ENCODE measurements at places on chromosomes 7 and 10.

DNA sequence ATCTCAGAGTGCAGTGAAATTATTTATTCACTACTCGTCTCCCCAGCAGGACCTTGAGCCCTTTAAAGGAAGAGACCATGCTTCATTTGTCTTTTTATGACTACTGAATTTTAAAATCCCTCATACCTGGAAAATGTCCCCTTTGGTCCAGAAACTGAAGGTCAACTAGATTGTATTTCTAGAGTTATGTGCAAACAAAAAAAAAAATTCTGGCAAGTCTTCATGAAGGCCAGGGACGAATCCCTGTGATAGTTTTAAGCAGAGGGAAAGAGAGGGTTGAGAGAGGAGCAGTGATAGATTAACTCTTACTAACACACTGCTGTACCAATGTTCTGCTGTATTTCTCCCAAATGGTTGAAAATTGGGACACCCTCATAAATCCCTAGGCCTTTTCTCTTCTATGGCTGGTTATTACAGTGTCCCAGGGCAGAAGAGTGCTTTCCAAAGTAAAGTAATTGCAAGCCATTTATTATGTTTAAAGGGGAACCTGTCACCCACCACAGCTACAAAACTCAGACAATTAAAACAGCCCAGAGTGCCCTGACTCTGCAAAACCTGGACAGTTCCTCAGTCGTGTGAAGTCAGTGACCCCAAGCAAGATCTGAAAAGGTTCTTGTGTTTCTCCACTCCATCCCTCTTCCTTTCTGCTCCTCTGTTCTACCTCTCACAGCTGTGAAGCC lies 182.8 kb upstream of the AOAH start:
- DNase-seq: no peak

DNA sequence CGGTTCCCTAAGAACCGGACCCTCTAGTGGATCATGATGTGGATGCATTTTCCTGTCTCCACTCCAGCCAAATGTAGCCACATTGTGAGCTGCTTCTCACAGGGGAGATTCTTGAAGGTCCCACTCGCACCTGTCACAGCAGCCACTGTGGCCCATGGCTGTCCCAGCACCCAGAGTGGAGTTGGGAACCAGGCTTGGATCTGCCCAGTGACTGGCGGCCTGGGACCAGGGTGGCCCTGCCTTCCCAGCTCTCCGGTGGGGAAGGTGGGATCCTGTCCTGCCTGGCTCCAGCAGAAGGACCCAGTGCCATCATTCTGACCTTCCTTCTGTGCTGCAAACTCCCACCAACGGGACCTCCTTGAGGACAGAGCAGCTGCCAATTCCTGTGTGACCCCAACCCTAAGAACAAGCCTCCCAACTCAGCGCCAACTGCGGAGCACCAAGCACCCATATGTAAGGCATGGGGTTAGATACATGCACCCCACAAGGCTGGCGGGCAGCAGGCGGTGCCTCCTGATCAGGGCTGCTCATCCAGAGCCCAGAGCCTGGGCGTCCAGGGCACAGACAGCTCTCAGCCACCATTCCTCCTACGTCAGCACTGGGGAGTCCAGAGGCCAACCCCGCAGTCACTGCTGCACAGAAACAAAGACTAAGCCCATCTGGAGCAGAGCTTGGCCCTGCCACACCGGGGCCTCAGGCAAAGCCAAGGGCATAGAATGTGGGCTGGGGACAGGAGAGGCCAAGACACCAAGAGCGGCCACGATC lies 28.8 kb downstream of the EBF3 start:
- no peak for DNase-seq

GRCh38 chr10:77801474-77802161 lies 124.9 kb downstream of the DLG5 start:
- peak; percentile 74 for DNase-seq

- no peak for DNase-seq
Observed at GRCh38 chr10:16401416-16401815, 35.4 kb upstream of the PTER start.

- DNase-seq: no peak
Observed at GRCh38 chr10:71782917-71783490, 9.7 kb upstream of the VSIR start.

GRCh38 chr10:43287056-43288007 lies 20.5 kb upstream of the RASGEF1A start:
- DNase-seq: no peak

DNA sequence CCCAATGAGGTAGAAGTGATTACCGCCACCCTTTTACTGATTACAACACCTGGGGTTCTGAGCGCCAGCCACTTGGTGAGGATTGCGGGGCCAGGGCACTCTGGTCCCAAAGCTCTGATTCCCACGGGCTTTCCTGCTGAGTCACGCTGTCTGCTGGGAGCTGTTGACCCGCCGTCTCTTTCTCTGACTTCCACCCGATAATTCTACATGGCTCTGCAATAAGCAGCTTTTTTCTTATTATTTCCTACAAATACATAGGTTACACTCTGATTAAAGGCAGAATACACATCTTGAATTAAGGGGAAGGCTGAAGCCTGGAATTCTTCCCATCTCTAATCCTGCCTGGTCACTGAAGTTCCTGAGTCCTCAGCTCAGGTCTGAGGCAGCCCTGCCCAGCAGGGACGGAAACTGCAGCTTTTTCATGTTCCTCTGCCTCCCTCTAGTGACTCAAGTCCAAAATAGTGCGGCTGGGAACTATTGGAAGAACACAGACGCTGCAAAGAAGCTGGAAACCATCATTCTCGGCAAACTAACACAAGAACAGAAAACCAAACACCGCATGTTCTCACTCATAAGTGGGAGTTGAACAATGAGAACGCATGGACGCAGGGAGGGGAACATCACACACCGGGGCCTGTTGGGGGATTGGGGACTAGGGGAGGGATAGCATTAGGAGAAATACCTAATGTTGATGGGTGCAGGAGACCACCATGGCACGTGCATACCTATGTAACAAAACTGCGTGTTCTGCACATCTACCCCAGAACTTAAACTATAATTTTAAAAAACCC lies 178.3 kb downstream of the PRKCQ start:
- no peak for DNase-seq

DNA sequence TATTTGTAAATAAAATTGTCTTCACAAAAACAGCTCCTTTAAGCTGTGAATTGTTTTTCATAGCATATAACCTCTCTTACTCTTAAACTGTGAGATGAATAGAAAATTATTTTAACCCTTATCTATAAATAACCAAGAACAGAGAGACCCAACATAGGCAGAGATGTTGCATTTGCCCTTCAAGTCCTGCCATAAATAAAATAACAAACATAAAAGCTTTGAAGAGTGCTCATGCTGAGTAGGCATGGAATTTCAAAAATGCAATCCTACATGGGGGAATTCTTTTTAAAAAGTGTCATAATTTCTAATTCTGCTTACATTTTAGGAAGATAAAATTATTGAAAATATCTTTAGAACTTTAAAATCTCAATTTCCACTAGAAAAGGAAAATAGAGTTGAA lies 124.1 kb upstream of the FERD3L start:
- no peak for DNase-seq

GRCh38 chr10:133276435-133277201 lies at the start of gene ADAM8:
Gene ADAM8, minus strand, starts transcription at chr10:133276868. Its CDS starts 51 bp downstream, at chr10:133276817.
- peak; percentile 64 for DNase-seq

DNA sequence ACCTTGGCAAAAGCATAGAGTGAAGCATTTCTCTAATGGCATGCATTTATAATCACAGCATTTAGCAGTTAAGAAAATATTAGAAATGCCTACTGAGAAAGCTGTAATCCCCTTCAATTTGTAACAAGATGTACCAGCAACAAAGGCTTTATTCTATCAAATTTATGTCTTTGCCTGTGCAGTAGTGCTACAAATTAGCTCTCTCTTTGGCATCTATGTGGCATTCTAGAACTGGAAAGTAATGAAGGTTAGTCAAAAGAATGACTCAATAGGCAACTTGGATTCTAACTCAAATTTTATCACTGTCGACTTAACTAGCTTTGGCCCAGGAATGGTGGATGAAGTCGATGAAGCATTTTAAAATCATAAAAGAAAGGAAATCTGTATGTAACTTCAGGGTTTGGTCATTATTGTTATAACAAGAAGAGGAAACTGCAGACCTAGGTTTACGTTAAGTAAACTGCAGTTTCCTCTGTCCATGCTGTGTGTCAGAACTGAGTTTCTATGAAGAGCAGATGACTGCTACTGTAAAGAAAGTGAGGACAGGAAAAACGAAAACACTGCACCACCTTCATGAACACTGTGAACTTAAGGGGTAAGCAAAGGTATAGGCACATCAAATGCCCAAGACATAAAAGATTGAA lies 140.0 kb downstream of the RAPGEF5 start:
- DNase-seq: no peak

DNA sequence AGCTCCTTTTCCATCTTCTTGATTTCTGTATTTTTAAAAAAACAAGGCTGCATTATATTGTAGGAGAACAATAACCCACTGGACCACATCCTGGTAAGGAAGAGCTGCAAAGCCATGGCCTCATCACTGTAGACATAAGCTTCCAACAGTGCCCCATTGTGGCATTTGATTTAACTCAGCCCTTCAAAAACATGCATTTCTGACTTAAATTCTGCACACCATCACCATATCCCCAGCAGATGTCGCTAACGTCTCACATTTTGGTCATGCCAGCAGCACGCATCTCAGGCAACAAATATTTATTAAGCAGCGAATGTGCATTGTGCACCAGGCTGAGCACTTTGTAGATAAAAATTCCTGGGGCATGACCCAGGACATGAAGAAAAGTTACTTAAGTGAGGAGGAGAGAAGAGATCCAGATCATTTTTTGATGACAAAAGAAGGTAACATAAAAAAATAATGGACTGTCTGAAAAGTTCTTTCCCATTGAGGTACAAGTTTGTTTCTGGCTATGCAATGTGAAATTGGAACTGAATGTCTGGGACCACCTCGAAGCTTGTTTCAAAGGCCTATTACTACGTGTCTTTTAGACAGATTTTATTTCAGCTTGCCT lies 164.6 kb upstream of the CDCA7L start:
- peak; percentile 15 for DNase-seq

DNA sequence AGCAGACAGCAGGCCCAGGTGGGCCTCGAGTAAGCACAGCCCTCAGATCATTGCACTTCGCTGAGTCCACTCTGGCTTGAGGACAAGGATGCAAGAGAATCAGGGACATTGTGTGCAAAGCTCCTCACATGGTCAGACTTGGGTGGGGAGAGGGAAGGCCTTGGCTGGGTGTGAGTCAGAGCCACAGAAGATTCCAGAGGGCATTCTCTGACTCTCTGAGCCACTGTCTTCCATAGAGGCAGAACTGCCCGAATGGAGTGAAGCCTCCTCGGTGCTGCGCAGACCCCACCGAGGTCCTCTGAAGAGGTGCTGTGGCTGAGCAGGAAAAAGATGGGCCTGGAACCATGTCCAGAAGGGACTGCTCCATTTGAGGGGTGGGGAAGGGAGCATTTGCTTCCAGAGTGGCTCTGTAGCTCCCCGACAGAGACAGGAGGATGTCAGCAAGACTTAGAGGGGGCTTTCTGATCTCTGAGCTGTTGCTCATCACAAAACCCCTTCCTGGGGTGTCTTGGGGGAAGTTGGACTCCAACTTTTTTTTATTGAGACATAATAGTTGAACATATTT lies 120.8 kb downstream of the PTPN20 start:
- no peak for DNase-seq

DNA sequence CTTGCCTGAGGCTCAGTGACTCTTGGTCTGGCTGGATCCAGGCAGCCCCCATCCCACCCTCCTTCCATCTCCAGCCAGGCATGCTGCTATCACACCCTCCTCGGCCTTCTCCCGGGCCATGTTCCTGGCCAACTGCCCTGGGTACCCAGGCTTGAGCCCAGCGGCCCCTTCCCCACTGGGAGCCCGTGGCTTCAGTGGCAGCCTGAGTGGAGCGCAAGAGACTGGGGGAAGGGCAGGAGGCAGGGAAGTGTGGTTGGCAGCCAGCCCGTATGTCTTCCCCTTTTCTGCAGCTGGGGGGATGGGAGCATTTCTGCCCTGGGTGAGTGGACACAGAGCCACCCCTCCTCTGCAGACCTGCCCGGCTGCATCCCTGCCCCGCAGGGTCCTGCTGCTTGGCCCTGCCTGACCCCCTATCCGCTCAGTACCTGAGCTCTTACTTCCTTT lies 148.5 kb downstream of the ARHGAP22 start:
- no peak for DNase-seq

- DNase-seq: no peak
Observed at GRCh38 chr10:48636901-48637300, 32.0 kb upstream of the ARHGAP22 start.

- DNase-seq: no peak
Observed at GRCh38 chr10:112313234-112313633, 30.0 kb downstream of the TECTB start.

All from stimulated activated CD8-positive, alpha-beta memory T cell treated with anti-CD3 and anti-CD28 coated beads, Interleukin-7, amount 100 ng/mL, for 48 hours (primary cell).